SK-N-SH (cell line): ENCODE measurements at places on chromosomes 11 and 22.

GRCh38 chr22:44962741-44963454 is 46.9 kb downstream of the PHF21B start:
- no peak for DNase-seq

GRCh38 chr11:1570896-1571759 is 943 bp downstream of the DUSP8 start:
- peak; percentile 82 for DNase-seq

GRCh38 chr11:13012056-13012661 is 3.0 kb downstream of the RASSF10 start:
- DNase-seq = no peak

- no peak for DNase-seq
Measured at GRCh38 chr22:47308886-47309285, 546.4 kb downstream of the TBC1D22A start.
